ENCODE measurements at places on chromosomes 16 and 17.

DNA sequence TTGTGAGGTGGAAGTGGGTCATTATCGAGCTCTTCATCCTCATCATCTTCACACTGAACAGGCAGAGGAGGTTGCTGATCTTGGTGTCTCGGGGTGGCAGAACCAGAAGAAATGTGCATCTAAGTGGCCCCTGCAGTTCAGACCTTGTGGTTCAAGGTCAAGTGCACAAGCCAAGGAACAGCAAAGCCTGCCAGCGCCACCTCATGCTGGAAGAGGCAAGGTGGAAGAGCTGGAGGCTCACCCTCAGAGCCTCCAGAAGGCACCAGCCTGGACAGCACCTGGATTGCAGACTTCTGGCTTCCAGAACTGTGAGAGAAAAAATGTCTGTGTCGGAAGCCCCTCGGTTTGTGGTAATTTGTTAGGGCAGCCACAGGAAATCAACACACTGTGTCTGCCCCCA, 32.7 kb downstream of the IFT140 start:
- DNase-seq = no peak

- DNase-seq = no peak
Observed at GRCh38 chr16:17457997-17458396, 12.8 kb downstream of the XYLT1 start.

GRCh38 chr16:51407199-51407598, 256.1 kb upstream of the SALL1 start:
- no peak for DNase-seq

DNA sequence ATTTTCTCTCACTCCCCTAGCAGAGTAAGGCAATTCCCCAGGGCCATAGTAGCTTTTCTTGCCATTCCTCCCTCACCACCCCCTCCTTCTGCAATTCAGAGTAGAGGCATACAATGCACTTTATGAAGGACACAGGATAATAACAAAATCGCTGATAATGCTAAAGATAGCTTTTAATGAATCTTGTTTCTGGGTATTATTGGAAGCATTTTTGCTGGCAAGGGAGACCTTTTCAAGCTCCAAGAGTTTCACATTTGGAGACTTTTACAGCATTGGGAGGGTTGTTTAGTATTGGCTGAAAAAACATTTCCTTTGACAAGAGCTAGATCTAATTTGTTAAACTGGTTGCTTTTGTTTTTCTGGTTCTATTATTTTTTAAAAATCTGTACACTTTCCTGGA, 573.0 kb upstream of the C16orf82 start:
- no peak for DNase-seq

GRCh38 chr17:19410875-19411620, at the start of gene RNF112:
Gene RNF112, plus strand, starts transcription at chr17:19411232. Its CDS starts 177 bp downstream, at chr17:19411409.
- no peak for DNase-seq

GRCh38 chr17:27355419-27355818, 61.5 kb downstream of the WSB1 start:
- no peak for DNase-seq

GRCh38 chr17:42179911-42180410, 981 bp downstream of the KCNH4 start:
- no peak for DNase-seq

DNA sequence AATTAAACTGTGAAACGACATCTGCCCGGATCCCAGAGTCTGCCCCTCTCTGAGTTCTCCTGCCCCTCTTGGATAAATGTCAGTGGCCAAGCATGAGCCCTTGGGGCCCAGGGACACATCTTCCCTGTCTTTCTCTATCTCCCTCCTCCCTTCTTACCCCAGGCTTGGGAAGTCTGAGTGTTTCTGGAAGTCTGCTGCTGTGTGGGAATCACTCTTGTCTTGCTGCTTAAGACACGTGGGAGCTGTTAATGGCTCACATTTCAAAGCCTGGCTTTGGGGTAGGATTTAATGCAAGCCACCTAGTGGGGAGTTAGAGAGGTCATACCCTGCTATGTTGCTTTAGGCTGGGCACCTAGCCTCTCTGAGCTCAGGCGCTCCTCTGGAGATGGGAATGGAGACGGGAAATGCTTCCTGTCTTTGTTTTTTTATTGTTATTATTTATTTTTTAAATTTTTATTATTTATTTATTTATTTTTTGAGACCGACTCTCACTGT, 218.5 kb upstream of the CIBAR2 start:
- no peak for DNase-seq

- DNase-seq = no peak
Observed at GRCh38 chr17:15309793-15310192, 31.6 kb downstream of the TEKT3 start.

GRCh38 chr16:53084141-53084541, 29.4 kb downstream of the CHD9 start:
- no peak for DNase-seq

GRCh38 chr17:40027614-40028012, 12.4 kb downstream of the CSF3 start:
- no peak for DNase-seq

- no peak for DNase-seq
Observed at GRCh38 chr16:2157480-2158261, 2.1 kb downstream of the TRAF7 start.

DNA sequence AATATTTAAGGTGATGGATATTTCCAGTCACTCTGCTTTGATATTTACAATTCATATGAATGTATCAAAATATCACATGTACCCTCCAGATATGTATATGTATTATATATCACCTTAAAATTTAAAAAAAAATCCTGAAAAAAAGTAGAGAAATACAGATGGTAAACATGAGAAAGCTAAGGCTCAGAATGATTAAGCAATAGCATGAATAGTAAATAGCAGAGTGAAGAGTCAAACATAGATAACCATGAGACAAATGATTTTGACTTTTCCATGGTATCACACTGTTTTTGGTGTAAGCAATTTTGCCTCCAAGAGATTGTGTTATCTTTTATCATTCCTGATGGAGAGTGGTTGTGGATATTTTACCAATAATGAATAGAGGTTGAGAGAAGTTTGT, 868.8 kb downstream of the CDH11 start:
- no peak for DNase-seq

DNA sequence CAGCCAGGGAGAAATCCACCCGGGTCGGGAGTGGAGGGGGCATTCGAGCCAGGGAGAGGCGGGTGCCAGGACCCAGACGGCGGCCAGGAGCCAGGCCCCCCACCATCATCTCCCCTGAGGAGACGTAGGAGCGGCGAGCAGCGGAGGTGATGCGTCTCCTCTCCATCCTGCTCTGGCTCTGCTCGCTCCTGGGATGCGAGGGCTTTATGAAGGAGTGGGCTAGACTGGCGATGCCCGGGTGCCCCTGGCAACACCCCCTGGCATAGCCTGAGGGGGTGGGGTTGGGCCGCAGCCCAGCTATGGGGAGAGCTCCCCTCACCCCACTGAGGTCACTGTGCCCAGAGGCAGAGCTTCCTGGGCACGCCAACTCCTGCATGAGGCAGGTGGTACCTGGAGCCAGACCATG, at the start of gene GFAP:
TSS of gene GFAP (minus strand) at position 180 of the 406 bp plus-strand sequence. CDS start at position 166, 14 bp downstream.
- DNase-seq = no peak
